ENCODE measurements at places on chromosomes 7 and 10. TPM values are rescaled to one million over a fixed set of nuclear protein-coding genes. Genes with fewer than 3 reads are reported as not detected.

DNA sequence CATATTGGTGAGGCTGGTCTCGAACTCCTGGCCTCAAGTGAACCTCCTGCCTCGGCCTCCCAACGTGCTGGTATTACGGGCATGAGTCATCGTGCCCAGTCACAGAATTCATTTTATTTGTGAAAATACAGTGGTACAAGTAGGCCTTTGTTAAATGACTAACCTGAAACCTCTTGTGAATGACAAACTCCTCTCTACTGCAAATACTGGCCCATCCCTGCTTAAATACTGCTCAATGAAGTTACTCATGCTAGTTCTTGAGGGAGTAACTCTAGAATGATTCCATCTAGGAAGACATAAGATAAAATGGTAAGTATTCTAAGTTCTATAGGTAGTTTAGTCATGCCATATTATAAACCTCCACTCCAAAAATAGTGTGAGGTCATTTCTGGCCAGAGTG is 80.7 kb downstream of the UBE2H start:
- no peak for DNase-seq

DNA sequence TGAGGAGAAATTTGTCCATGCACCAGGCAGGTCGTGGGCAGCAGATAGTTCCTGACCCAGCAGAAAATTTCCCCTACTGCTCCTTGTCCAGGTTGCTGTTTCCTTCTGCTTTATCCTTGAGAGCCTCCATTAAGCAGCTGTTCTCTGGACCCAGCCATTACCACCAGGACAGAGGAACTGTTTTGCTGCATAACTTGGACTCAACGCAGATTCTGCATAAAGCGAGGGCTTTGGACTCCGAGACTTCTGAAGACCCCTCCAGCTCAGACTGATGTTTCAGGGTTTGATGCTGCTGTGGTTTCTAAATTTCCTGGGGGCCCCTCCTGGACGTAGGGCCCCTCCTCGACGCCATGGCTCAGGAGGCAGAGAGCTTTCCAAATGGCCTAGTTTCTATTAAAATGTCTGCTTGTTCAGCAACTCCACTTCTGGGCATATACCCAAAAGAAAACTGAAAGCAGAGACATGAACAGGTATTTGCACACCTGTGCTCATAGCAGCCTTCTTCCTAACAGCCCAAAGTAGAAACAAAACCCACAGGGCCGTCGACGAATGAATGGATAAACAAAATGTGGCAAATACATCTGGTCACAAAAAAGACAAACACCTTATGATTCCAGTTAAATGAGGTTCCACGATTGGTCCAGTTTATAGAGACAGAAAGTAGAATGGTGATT is 28.3 kb upstream of the LMTK2 start:
- DNase-seq, result no peak

GRCh38 chr10:47042780-47043750 is 131.8 kb downstream of the PTPN20 start:
- DNase-seq, result peak; percentile 8

DNA sequence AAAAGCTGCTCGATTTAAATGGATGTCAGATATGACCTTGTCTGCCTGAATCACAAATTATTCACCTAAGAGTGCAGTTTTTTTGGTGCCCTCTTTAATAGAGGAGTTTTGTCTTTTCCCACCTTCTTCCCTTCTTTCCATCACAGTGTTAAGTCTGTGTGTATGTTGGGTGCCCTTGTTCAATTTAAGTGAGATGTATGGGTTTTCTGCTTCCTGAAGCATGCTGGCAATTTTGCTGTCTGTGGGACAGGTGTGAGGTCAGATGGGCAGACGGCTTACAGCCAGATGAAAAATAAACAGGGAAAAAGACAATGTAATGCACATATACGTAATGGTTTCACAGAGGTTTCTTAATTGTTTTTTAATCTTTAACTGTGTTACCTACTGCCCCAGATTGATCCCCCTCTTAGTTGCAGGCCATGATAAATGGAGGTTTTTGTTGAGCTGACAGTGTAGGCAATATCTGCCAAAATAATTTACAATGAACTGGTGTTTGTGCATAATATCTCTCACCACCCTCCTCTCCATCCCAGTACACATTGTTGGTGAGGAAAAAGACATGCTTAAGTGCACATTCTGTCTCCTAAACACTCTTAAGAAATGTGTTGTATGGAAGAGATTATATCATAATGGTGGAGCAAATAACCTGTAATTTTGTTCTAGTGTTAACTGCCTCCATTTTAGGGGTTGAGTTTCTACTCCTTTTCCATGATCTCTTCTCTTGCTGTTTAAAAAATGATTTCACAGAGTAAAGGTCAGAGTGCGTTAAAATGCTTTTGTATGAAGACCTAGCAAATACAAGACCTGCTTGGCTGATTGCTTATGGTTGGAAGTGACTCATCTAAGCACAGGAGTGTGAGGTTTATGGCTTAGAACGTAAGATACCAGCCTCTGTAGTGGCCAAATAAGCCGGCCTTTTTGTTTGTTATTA is 123.9 kb downstream of the LRRC4 start:
- no peak for DNase-seq

DNA sequence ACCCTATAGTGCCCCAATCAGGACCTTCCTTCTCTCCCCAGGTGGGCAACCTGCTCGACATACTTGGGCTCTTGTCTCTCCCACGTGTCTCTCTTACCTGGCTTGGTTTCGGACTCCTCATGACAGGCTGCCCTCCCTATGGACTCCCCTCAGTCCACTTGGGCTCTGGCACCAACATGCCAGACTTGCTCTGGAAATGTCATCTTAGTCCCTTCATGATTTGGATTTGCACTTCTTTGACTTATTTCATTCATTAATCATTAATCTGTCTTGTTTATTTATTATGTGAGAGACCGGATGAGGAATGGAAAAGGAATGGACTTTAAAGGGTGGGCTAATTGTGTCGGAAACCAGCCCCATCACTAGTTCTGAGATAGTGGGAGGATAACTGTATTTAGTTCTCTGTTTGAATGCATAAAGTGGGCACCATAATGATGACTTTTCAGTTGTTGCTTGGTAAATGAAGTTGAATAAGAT is 108.0 kb downstream of the SND1 start:
- peak; percentile 47 for DNase-seq

- DNase-seq, result no peak
Measured at GRCh38 chr10:32943854-32944661, 14.0 kb downstream of the ITGB1 start.

DNA sequence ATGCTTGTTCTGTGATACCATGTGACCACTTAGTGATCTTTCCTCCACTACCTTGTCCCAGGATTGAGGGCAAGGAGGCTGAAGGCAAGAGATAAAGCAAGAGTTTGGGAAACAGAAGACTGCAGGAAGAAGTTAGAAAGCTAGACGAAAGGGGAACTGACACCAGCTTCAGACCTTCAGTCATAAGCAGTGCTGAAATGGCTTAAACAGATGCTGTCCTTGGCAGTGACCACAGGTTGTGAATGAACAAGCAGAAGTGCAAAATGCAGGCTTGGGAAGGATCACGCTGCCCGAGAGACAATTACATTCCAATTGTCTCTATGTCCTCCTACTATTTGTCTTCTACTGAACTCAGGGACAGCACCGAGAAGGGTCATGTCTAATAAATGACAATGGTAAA is 704.9 kb upstream of the AUTS2 start:
- DNase-seq, result no peak

DNA sequence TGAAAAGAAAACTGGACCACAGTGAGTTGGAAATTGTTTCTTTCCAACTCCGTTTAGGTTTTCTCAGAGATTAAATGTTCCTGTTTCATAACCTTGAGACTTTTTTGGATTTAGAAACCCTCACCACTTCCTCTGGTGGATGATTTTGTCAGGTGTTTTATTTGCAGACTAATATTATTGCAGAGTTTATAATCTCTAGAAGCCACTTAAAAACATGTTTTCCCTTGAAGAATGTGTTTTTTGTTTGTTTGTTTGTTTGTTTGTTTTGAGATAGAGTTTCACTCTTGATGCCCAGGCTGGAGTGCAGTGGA is 520 bp upstream of the MICU1 start:
- DNase-seq, result no peak

The RPEL1 gene
- not detected for total RNA-seq

The NEUROG3 gene
- not detected for total RNA-seq

DNA sequence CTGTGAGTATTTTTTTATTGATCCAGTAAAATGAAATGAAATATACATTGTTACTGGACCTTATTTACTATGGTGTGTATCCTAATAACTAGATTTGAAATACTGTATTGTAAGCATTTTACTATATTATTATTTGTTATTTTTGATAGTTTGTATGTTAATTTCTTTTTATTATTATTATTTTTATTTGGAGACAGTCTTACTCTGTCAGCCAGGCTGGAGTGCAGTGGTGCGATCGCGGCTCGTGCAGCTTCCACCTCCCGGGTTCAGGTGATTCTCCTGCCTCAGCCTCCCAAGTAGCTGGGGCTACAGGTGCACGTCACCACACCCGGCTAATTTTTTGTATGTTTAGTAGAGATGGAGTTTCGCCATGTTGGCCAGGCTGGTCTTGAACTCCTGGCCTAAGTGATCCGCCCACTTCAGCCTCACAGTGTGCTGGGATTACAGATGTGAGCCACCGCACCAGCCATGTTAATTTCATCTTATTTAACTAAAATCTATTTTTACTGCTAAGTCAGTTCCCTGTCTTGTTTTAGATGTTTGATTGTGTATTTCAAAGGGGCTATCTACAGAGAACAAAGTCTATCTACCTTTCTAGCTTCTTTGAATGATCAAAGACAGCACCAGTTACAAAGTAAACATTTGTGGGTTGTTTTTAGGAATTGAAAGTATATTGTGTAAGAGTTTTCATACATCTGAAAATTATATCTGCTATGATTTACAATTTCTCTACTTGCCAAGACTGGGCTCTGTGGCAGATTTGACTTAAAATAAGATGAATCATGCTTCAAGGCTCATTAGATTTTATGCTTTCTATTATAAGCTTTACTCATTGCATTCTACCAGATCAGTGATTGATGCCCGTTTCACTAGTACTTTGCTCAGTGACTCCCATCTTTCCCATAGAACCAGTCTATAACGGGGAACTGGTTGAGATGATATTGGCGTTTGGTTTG is 41.6 kb downstream of the CDC123 start:
- no peak for DNase-seq

DNA sequence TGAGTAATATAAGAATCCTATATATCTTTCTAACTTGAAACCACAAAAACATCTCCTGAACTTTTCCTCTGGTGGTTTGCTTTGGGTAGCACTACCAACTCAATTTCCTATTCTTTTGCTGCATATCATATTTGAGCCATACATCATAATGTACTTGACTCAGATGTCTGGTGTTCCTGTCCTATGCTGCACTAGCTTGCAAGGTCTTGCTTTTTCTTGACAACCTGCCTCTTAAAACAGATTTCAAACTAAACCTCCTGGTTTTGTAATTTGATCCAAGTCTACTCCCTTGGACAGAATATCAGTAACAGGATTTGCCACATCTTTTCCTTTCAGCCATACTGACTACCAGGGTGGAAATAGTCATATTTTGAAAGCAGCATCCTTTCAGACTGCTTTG is 520.3 kb upstream of the LRRTM3 start:
- no peak for DNase-seq

The PRR15 gene
- not detected for total RNA-seq

- no peak for DNase-seq
Measured at GRCh38 chr7:108629651-108630400, 60.2 kb downstream of the DNAJB9 start.

GRCh38 chr10:110535958-110536891 is 31.3 kb upstream of the SMC3 start:
- no peak for DNase-seq

DNA sequence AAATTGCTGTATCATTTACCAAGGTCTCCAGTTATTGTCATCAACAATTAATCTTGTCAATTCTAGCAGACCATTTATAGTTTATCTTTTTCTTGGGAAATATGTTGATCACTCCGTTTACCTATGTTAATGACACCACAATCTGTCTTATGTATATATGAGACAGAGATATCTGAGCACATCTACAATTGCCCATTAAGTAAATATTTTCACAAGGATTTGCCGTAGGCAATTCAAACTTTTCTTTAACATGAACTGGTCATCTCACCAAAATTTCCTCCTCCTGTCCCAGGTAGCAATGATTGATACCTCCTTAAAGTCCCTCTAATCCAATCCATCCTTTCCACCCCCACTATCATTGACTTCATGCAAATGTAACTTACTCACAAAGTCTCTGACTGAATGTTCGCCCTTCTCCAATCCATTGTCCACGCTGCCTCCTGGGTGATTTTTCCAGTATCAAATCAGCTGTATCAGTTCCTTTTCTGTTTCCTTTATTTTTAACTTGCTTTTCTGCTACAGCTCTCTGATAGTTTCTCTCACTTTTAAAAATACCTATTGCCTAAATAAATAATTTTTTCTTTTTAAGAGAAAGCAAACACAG is 138.3 kb downstream of the GNAT3 start:
- DNase-seq, result no peak

The MBL2 gene
- total RNA-seq, result 68.6 TPM

The LIPK gene
- not detected for total RNA-seq

The UNC5B gene
- 1.8 TPM for total RNA-seq

The INMT gene
- 38.0 TPM for total RNA-seq

- DNase-seq, result no peak
Measured at GRCh38 chr7:158760936-158761335, 56.3 kb upstream of the NCAPG2 start.

DNA sequence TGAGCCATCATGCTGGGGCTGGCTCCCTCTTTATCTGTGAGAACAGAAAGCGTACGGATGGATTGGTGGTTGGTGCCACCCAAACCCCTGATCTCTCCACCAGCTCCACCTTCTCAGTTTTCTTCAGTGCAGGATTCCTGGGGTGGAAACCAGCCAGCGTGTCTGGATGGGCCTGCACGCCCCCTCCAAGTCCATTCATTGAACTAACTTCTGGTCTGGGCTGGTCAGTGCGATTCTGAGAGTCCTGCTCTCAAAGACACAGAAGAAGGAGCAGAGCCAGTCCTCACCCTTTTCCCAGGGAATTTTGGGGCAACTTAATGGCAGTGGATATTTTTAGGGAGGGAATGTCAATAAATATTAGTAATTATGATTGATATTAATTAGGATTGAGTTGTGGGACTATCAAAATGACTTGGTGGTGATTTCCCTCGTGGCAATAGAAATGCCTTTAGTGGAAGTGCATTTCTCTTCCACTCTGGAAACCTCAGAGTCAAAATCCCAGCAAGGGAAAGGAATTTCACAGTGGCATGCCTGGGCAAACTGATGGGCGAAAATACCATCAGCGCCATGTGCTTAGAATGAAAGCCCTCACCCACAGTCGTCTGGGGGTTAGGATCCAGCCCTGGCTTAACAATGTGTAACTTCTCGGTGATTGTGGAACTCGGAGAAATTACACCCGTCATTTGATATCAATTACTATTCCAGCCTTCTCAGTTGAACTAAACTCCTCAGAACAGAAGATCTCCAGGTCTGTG is 69.3 kb upstream of the EEPD1 start:
- DNase-seq, result no peak

- DNase-seq, result no peak
Measured at GRCh38 chr10:117931078-117931477, 115.7 kb downstream of the RAB11FIP2 start.

The LHFPL3 gene
- not detected for total RNA-seq
